ENCODE measurements at places on chromosomes 13 and 19.
A peak's percentile ranks its signal among the peaks of the same experiment; 100 is the strongest.

- DNase-seq: no peak
These were observed 216.9 kb downstream of the RGCC start for GRCh38 chr13:41674246-41674645.

DNA sequence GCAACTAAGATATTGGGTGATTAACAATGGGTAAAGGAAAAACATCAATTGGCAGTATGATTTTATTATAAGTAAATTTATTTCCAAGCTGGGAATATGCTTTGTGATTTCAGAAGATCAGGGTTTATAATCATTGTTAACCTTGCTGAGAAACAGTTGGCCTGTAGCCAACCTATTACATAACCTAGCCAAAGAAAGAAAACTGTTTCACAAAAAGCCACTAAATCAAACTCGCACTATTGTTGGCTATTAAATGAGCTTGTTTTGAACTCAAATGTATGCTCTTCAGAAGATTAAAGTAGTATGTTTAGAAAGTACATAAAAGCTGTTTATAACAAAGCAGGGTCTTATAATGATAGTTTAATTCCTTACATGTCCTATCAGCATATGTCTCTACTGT lies 151.7 kb downstream of the LHFPL6 start:
- DNase-seq: peak; percentile 20

DNA sequence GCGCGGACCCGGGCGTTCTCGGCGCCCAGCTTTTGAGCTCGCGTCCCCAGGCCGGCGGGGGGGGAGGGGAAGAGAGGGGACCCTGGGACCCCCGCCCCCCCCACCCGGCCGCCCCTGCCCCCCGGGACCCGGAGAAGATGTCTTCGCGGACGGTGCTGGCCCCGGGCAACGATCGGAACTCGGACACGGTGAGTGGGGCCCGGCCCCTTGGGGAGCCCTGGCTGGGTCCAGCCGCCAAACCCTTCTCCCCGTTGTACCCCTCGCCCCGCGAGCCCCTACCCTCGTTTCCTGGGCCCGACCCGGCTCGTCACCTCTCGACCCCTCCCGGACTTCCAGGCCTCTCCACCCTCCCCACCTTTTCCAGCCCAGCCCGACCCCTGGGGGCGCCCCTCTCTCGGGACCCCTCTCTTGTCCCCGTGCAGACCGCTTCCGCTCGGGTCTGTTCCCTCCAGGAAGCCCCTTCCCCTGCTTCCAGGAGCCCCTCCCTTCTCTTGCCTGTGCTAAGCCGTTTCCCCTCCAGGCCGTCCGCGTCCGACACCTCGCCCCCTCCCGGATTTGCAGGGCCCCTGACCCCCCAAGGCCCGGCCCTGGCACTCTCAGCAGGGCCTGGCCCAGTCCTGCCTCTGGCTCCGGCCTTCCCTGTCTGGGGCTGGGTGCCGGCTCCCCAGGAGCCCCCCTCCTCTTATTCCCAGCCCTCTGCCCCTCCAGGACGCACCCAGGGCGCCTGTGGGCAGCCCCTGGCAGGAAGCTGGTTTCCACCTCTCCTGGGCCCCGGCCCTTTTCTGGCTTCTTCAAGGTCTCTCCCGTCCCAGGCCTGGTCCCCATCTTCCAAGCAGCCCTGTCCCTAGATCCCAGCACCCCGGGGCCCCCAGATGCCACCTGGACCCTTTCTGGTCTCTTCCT lies 632 bp downstream of the MARK4 start:
- no peak for DNase-seq

DNA sequence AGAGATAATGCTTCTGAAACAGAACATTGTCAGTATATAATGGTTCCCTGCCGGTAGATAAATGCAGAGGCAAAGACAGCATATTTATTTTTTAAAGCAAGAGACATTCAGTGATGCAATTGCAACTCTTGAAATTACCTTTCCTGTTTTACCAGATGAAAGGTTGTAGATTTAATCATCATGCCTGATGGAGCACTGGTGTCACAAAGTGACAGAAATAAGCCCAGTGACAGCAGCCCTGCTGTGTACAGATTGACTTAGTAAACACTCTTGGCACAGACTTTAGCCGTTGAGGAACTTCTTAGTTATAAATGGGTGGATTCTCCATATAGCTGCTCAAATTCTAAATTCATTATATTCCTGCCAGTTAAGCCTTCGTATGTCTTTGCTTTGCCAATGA lies 172.5 kb downstream of the ITGBL1 start:
- DNase-seq: no peak

- DNase-seq: no peak
These were observed 204.0 kb upstream of the STARD13 start for GRCh38 chr13:33489563-33489962.

GRCh38 chr13:45162821-45163220 lies 38.0 kb downstream of the KCTD4 start:
- no peak for DNase-seq

DNA sequence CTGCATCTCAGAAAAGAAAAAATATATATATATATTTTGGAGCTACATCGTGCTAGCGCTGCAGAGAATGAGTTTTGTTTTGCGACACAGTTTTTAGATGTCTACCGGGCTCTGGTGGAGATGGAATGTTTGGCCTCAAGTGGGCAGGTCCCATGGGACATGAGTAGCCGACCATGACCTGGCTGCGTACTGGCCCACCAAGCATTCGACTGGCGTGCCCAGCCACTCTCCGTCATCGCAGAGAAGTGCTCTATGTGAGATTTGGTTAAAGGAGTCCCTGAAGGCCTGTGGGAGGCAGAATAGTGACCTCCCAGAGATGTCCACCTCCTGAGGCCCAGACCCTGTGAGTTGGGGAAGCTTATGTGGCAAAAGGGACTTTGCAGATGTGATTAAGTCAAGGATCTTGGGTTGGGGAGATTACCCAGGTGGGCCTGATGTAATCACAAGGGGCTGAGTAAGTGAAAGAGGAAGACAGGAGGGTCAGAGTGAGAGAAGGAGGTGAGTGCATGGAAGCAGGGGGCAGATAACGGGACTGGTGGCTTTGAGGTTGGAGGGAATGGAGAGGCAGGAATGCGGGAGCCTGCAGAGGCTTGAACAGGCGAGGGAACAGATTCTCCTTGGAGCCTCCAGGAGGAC lies 821 bp upstream of the LILRB4 start:
- DNase-seq: no peak

DNA sequence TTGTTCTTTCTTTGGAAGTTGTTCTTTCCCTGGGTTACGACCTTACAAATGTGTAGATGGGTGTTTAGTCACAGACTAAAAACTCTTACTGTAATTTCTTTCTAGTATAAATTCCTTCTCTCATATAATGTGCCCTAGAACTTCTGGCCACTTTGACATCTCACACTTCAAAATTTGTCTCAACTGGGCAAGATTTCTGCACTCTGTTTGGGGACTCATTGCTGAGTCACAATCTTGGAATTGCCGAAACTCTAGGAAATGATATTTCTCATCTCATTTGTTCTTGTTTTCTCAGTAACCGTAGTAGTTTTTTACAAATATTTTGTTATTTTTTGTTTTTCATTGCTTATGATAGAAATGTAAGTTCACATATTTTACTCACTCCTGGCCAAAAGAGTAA lies 2523.2 kb upstream of the PCDH20 start:
- no peak for DNase-seq

- DNase-seq: no peak
These were observed at the start of gene JSRP1 for GRCh38 chr19:2255982-2256685. Gene JSRP1 (minus strand): TSS chr19:2256417. CDS start chr19:2255314, 1,103 bp downstream.
